ENCODE measurements at places on chromosomes 5 and 9.

- no peak for DNase-seq
Observed at GRCh38 chr5:172854971-172855370, 20.9 kb downstream of the ERGIC1 start.

DNA sequence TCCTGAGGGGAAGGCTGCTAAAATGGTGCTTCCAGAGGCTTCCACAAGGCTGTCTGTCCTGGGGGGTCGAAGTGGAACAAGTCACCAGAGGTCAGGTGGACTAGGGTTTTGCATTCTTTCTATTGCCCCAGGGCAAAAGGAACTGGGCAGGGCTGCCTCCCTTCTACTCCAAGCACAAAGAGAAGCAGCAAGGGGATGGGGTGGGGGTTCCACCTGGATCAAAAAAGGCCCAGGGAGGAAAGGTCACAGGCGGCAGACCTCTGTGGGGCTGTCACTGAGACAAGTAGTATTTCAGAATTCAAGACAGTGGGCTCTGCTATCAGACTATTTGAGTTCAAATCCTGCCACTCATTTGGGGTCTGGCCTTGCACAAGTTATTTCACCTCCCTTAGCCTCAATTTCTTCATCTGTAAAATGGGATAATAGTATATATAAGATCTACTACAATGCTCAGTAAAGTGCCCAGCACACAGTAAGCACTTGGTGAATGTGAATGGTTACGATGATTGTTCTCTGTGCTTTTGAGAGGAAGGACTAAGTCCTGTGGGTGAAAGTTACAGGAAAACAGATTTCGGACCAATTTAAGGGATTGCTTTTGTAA, 1.9 kb upstream of the ARSI start:
- DNase-seq: no peak

- no peak for DNase-seq
Observed at GRCh38 chr9:14186096-14186495, 127.8 kb downstream of the NFIB start.

GRCh38 chr5:32458880-32459495, 14.4 kb upstream of the ZFR start:
- no peak for DNase-seq

GRCh38 chr5:37005252-37005651, 128.7 kb downstream of the NIPBL start:
- no peak for DNase-seq

Data from T-helper 2 cell (primary cell).